Stimulated activated CD8-positive, alpha-beta memory T cell treated with anti-CD3 and anti-CD28 coated beads, Interleukin-15, amount 100 ng/mL, for 1 hour (primary cell): ENCODE measurements at places on chromosomes 13 and 19.

DNA sequence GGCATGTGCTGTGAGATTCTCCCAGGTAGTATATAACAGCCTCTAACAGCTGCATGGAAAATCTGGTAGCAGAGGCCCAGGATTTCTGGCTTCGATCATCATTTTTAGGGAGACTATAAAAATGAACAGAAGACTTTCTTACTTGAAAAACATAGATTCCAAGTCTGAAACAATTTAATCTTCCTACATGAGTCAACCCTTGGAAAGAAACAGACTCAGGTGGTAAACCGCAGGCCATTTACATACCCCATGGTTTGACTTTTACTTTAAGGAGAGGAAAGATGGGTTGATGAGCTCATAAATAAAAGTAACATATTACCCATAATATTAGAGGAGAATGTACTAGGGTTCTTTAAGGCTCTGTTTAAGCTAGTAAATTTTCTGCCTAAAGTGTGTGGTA lies 121.6 kb downstream of the CYSLTR2 start:
- DNase-seq = no peak

GRCh38 chr13:44487989-44488388 lies 88.1 kb downstream of the TSC22D1 start:
- no peak for DNase-seq

DNA sequence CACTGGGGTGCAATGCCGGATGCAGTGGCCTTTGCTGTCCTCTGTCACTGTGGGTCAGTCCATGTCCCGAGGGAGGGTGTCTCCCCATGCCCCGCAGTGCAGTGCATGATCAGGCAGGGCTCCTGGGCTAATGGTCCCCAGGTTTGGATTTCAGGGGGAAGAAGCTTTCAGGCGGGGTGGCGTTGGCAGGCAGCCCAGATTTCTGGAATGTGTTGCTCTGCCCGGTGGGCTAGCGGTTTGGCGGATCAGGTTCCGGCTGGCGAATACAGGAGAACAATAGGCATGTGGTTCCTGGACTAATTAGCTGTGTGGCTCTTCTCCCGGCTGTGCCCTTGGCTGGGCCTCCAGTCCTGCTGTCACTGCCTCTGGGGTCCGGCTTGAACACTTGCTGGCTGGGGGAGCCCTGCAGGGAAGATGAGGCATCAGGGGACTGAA lies 141.3 kb downstream of the FGF9 start:
- no peak for DNase-seq

DNA sequence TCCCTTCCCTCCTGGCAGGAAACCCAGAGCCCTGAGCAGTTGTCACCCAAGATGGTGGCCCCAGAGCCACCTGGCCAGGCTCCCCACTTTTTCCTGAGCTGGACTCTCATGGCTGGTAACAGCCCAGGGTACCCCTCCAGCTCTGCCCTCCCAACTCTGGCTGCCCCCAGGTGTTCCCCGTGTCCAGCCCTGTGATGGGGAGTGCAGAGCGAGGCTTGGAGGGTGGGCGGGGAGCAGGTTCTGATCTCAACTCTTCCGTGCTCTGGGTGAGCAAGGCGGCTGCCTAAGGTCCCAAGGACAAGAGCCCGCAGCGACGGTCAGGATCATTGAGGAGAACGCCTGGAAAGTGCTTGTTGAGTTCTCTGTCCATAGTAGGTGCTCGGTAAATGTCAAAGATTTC lies 54.7 kb upstream of the GAS6 start:
- no peak for DNase-seq

GRCh38 chr13:44932850-44933251 lies 56.4 kb downstream of the NUFIP1 start:
- DNase-seq = no peak

- DNase-seq = no peak
Measured at GRCh38 chr13:95813139-95813538, 136.2 kb downstream of the DNAJC3 start.

DNA sequence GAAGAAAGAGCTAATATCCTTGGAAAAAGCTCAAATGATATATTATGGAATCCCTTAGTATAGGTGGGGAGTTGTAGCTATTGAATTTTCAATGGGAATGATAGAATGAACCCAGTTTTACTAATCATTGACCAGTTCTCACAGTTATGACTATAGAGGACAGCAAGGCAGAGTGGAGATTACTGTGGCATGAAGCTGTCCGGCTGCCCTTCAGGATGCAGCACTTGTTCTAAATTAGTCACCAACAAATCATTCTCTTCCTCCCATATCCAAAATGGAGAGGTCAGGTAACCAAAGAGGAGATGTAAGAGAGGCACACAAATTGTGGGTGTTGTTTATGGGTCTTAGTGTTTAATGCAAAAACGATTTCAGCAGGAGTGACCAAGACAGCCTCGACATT lies 1490.0 kb upstream of the MIR17HG start:
- no peak for DNase-seq

DNA sequence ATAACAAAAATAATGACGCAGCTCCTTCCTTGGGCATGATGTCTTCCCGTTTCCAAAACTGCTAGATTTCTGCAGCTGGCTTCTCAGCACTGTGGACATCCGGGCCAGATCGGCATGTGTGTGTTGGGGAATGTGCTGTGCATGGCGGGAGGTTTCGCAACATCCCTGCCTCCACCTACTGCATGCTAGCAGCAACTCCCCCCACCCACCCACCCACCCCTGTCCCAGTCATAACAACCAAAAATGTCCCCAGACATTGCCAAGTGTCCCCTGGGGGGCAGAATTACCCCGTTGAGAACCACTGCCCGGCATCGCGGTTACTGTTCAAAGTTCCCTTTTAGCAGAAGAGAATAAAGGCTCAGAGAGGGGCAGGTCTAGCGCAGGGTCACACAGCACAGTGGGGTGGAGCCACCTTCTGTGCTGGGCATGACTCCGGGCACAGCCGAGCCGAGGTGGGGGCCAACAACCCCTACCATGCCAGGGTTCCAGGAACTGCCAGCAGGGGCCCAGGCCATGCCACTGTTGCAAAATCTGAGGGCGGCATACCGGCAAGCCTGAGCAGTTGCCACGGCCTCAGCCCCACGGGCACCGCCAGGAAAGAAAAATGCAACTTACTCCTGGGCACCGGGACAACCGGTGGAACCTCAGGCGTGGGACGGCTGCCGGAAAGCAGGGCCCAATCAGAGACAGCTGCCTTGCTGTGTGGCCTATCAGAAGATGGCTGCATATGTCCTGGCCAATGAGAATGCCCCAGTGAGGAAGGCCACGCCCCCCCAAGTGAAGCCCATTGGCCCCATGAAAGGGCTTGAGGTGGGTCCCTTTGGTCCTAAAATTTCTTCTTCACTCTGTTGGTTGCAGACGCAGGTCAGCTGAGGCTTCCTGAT lies 22.5 kb upstream of the NFIC start:
- no peak for DNase-seq

- DNase-seq = no peak
Measured at GRCh38 chr13:23505007-23505406, 65.2 kb upstream of the TNFRSF19 start.

DNA sequence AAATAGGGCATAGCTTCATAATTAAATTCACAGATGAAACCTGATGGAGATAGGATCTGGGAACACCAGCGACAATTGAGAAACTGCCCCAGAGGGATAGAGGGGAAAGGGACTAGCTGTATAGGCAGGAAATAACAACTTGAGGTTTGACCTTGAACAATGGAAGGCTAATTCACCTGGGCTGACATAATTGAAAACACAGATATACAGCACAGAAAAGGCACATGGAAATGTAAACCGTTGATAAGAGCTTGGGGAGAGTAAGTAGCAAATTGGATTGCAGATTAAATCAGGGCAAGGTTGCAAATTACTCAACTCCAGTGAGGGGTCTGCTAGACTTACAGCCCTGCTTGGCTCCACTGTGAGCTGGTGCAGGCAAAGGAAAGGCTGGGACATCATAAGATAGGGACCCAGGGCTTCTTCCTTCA lies 246.7 kb downstream of the DLEU7 start:
- no peak for DNase-seq

- no peak for DNase-seq
Measured at GRCh38 chr13:113119166-113119821, 3.3 kb upstream of the F10 start.

- DNase-seq = no peak
Measured at GRCh38 chr13:108377646-108378206, 108.2 kb downstream of the TNFSF13B start.

DNA sequence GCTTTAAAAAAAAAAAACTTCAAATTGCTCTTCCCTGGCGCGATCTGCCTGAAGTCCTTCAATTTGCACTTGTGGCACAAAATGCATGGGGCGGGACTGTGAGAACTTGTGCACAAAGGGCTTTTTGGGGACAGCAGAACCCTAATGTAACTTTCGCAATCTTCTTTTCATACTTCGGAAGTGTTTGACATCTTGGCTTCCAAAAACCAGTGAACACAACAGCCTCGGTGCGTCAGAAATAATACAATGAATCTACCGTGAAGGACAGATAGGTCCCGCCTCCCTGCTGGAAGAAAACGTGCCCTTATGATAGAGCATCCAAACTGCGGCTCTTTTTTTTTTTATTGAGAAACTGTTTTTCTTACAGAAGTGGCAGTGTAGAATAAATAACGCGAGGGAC lies 36.6 kb downstream of the KLF2 start:
- DNase-seq = no peak
